Lower lobe of right lung (tissue), 2 donors: ENCODE measurements at places on chromosomes 5 and 9.

GRCh38 chr5:72387985-72388384, 67.8 kb downstream of the PTCD2 start:
- no peak for DNase-seq

- DNase-seq = no peak
Observed at GRCh38 chr5:172499287-172499686, 45.0 kb upstream of the SH3PXD2B start.

DNA sequence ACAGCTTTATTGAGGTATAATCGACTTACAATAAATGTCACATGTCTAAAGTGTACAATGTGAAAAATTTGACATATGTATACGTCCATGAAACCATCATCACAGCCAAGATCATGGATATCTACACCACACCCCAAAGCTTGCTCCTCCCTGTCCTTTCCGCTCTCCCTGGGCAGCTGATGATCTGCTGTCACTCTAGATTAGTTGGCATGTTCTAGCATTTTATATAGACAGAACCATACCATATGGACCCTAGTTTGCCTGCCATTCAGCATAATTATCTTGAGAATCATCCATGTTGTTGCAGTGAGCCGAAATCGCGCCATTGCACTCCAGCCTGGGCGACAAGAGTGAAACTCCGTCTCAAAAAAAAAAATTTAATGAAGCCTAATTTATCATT, 42.5 kb downstream of the ERGIC1 start:
- DNase-seq = no peak

DNA sequence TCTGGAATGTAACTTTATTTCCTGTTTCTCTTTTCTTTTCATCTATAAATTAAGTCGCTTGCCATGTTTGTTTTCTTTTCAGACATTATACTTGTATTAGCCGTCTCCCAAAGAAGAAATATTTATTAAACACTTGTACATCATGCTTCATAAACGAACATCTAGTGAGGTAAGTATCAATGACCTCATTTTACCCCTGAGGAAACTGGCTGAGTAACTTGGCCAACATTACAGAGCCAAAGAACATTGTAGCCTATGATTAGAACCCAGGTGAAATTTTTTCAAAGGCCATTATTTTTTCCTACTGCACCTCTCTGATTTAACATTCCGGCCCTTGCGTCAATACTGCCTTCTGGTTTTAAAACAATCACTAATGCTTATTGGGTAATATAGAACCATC, 4.2 kb downstream of the FREM1 start:
- DNase-seq = no peak

GRCh38 chr9:125151730-125152129, 8.4 kb upstream of the SCAI start:
- no peak for DNase-seq

DNA sequence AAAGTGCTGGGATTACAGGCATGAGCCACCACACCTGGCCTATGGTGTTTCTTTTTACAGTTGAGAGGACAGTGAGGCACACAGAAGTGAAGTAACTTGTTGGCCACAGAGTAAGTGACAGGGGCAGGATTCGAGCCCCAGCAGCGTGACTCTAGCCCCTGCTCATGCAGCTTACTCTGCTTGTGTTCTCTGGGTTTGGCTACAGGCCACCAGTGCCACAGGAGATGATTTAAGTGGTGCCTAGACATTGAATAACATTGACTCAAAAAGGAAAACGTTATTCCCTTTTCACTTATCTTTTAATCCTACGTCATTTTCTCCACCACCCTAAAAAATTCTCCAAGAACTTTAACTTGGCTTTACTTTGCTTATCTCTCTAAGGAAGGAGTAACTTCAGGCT, 61.4 kb downstream of the SNX24 start:
- no peak for DNase-seq

DNA sequence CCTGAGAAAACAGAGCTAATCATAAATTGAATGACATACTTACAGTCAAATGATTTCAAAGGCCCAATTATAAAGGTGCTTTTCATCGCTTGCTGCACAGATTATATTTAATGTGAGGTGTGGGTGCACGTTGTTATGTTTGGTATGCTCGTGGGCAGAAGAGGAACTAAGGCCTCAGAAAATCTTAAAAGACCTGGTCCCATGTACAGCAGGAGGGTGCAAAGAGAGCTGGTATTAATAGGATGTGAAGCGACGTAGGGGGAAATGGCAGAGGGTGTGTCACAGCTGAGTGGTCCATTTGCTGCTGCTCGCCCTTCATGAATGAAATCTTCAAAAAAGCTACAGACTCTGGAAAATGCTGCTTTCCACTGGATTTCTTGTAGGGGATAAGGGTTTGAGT, 40.5 kb upstream of the IFNK start:
- DNase-seq = no peak

GRCh38 chr5:176677209-176677939, 30.1 kb downstream of the TSPAN17 start:
- no peak for DNase-seq

GRCh38 chr5:6544561-6544935, 88.3 kb downstream of the NSUN2 start:
- no peak for DNase-seq

GRCh38 chr9:98873951-98874371, 66.5 kb downstream of the GALNT12 start:
- DNase-seq = no peak
